ENCODE measurements at places on chromosomes 7 and 10.

GRCh38 chr7:125316466-125316865 lies 386.8 kb upstream of the POT1 start:
- no peak for DNase-seq

DNA sequence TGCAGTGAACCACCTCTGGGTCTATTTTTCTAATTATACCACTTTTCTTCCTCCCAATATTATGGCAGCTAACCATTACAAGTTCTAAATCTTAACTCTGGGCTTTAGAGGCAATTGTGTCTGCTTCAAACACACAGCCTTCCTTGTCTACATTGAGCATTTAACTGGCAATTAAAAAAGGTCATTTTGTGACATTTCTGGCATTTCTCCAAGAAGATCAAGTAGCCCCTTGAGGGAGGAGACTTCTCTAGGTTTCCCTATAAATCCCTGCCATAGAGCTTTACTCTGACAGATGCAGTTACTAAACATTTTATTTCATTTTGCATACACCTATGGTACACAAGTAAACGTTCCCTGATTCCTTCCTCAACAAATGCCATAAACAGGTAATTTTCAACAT lies 33.4 kb upstream of the FAM133B start:
- no peak for DNase-seq

DNA sequence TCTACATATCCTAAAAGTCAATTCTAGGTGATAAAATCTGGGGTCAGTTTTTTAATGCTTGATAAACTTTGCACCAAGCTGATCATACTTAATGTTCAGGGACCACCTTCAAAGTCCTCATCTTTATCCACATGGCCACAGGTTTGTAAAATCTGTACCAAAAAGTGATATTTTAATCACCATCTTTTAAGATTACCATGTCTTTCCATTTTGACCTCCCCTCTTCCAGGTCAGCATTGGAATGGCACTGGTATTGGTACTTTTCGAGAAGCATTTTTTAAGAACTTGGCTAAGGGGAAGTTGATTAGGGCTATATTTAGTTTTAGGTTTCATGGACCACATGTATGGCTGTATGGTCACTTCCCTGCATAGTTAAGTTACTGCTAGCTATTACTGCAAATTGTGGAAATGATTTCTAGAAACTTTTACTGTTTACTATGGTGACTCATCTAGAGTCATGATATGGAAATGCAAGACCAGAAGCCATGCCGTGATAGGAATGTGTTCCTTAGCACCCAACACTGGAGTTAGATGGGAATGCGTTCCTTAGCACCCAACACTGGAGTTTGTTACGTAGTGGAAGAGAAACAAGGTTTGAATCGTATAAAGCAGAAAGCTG lies 50.8 kb upstream of the ABLIM1 start:
- DNase-seq = no peak

DNA sequence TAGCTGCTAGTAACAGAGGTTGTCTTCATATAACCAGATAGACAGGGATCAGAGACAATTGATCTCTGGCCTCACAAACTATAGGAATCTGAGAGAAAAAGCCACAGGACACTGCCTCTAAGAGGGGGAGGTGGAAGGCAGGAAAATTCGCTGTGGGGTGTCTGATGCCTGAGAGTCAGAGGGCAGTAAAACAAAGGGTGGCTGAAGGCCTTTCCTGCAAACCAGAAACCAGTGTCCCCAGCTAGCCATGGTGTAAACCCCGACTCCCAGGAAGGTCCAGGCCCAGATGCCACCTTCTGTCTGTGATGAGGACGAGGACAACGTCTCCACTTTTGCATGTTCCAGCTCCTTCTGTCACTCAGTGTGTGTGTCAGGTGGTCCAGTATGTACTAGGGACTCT lies 215.1 kb downstream of the ADARB2 start:
- DNase-seq = no peak

GRCh38 chr10:72414642-72415041 lies 59.9 kb upstream of the DNAJB12 start:
- DNase-seq = no peak

DNA sequence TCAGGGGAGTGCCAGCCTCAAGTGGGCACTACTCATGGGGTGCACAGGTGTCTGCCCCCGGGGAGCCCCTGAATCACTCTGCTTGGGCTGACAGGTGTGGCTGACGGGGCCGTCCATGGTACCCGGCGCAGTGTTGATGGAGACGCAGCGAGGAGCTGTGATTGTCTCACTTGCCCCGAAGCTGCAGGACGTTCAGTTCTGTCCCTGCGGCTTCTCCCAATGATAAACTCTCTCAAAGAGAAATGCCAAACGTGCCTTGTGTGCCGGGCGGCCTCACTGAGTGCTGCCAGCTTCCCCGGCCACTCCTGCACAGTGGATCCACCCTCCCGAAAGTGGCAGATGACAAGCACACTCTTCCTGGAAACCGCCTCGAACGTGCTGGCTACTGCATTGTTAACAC lies 203.2 kb downstream of the DNAJB6 start:
- DNase-seq = no peak

- no peak for DNase-seq
Measured at GRCh38 chr10:63887023-63887589, 365.9 kb downstream of the REEP3 start.

GRCh38 chr10:35203745-35204144 lies 77.1 kb downstream of the CREM start:
- DNase-seq = no peak

GRCh38 chr7:95502403-95502802 lies 16.7 kb downstream of the ASB4 start:
- DNase-seq = no peak

- DNase-seq = no peak
Measured at GRCh38 chr7:54802841-54803240, 43.8 kb upstream of the SEC61G start.

GRCh38 chr10:22733992-22734391 lies 19.6 kb upstream of the PIP4K2A start:
- DNase-seq = no peak

GRCh38 chr7:70487428-70487827 lies 644.5 kb upstream of the GALNT17 start:
- DNase-seq = no peak

GRCh38 chr7:117495308-117495707 lies 15.5 kb downstream of the CFTR start:
- peak; percentile 17 for DNase-seq

GRCh38 chr7:17166824-17167379 lies 131.6 kb upstream of the AHR start:
- DNase-seq = no peak

- DNase-seq = no peak
Measured at GRCh38 chr7:27068259-27068658, 27.5 kb downstream of the HOXA1 start.

Data from NCI-H187 (cell line).